ENCODE measurements at places on chromosomes 3 and 15. TPM values are rescaled to one million over a fixed set of nuclear protein-coding genes. Genes with fewer than 3 reads are reported as not detected.

GRCh38 chr3:156472684-156473083 lies 82.2 kb downstream of the SSR3 start:
- no peak for DNase-seq

GRCh38 chr3:129360705-129361460 lies 67.6 kb downstream of the EFCAB12 start:
- DNase-seq = no peak

GRCh38 chr15:31104003-31104402 lies 2.5 kb upstream of the TRPM1 start:
- no peak for DNase-seq

GRCh38 chr15:48337607-48338006 lies 6.4 kb downstream of the DUT start:
- DNase-seq = no peak

GRCh38 chr15:37037850-37038715 lies 62.3 kb downstream of the MEIS2 start:
- DNase-seq = no peak

DNA sequence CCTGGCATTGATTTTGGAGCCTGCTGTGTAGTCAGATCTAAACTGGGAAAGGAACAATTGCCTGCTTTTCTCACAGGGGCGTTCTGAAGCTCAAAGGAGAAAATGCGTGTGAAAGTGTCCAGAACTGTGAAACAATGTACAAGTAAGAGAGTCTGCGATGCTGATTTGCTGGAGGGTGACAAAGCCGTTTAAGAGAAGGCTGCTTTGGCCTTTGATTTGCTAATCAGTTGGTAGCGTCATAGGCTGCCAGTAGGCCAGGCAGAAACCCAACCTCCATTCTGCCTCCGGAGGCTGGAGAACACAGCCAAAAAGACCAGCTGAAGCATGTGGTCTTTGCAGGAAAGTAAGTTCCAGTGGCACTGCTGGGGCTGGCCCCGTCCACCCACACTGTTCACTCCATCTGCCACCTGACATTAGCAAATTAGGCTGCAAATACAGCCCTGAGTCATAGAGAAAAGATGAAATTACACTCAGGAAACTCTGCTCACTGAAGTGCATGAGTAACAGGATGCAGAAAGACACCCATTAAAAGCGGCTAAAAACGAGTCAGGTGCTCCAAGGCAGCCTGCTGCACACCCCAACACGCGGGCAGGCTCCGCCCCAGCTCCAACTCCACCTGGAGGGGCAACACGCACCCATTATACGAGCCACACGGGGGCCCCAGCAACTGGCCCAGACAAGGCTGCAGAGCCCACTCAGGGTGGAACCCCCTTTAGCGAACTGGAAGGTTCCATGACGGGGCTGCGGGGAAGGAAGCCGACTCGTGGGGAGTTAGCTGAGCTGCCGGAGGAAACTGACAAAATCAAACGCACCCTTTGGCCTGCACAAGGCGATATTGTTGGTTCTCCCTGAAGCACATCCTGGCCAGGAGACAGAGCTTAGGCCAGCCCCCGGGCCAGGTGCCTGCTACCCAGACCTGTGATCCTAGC lies 31.6 kb downstream of the ZDHHC19 start:
- peak; percentile 77 for DNase-seq

DNA sequence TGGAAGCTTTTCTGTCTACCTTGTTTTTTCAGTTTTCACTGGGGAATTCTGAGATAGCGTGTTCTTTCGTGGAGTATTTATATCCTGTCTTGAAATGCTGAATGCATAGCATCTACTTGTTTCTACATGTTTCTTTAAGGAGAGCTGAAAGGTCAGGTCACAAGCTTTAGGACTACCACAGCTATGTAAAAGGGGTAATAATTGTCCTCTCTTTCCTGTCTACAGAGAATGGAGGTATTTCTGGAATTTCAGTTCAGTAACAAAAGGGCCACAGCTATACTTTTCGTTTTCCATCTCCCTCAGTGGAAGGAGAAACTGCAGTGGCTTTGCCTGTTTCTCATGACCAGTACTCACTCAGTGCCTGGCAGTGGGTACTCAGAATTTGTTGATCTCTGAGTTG lies 4.7 kb downstream of the INAFM2 start:
- peak; percentile 36 for DNase-seq

- DNase-seq = peak; percentile 53
Observed at GRCh38 chr3:171850320-171850959, 7.3 kb downstream of the TMEM212 start.

GRCh38 chr3:23550402-23550801 lies 255.4 kb upstream of the UBE2E1 start:
- DNase-seq = no peak

DNA sequence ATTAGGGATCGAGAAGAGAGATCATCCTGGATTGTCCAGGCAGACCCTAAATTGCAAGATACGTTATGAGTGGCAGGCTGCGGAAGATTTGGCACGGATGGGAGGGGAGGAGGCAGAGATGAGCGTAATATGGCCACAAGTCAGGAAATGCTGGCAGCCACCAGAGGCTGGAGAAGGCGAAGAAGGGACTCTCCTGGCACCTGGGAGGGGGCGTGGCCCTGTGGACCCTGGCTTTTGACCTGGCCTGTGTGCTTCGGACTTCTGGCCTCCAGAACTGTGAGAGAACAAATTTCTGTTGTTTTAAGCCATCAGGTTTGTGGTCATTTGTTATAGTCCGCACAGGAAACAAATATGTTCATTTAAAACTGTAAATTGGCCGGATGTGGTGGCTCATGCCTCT lies 31.9 kb upstream of the IGF1R start:
- DNase-seq = no peak

GRCh38 chr15:100349321-100349695 lies 7.5 kb upstream of the ADAMTS17 start:
- no peak for DNase-seq

The FNDC3B gene
- total RNA-seq = 55.0 TPM

The FETUB gene
- total RNA-seq = not detected

The SCN11A gene
- total RNA-seq = not detected

The LRRC31 gene
- total RNA-seq = not detected

The TMCC1 gene
- total RNA-seq = 10.1 TPM

The RAB7A gene
- total RNA-seq = 116 TPM

The C3orf85 gene
- total RNA-seq = not detected

The RASGRP1 gene
- total RNA-seq = 0.52 TPM

The GOLGA8A gene
- 2.0 TPM for total RNA-seq
